Posterior vena cava (tissue), 2 donors: ENCODE measurements at places on chromosomes 6 and 20.

- DNase-seq = no peak
Observed at GRCh38 chr6:24460966-24461365, 28.4 kb downstream of the GPLD1 start.

DNA sequence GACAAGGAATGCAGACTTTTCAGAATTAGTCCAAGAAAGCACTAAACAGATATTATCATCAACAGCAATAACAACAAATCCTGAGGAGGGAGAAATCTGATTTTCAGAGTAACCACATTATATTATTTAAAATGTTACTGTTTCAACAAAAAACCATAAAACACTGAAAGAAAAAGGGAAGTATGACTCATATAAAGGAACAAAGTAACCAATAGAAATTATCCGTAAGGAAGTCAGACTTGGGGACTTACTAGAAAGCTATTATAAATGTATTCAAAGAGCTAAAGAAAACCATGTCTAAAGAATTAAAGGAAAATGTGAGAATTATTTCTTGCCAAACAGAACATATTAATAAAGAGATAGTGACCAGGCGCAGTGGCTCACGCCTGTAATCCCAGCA, 98.1 kb downstream of the MYLK4 start:
- DNase-seq = no peak

- DNase-seq = no peak
Observed at GRCh38 chr6:141874930-141875602, 257.7 kb upstream of the GJE1 start.

GRCh38 chr6:35230950-35231349, 17.2 kb downstream of the SCUBE3 start:
- DNase-seq = peak; percentile 89

DNA sequence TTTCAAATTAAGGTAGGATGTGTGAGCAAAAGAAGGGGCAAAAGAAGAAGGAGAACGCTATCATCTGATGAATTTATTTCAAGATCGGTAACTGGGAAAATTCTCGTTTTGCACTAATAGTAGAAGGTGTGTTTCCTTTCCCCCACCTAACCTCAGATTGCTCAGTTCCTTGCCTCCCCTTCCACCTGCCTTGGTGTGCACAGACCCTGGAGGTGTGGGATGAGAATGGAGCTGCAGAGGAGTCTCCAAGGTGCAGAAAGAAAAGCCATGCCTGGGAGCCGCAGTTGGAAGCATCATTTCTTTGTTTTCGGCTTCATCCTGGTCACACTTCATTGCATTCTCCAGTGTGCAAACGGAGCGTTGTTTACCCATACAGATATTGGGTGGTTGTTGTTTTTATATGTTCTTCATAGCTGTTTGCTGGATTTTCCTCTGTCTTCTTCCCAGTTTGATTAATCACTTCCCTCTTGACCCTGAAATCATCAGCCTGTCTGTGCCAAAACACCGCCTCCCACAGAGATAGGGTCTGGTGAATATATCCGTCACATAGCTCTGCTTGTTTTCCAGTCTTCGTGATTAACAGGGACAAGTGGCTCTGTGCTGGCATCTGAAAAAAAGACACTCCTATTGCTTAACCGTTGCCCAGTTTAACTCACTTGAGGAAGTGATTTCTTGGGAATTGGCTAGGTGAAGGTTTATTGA, 40.2 kb upstream of the NEDD9 start:
- no peak for DNase-seq

DNA sequence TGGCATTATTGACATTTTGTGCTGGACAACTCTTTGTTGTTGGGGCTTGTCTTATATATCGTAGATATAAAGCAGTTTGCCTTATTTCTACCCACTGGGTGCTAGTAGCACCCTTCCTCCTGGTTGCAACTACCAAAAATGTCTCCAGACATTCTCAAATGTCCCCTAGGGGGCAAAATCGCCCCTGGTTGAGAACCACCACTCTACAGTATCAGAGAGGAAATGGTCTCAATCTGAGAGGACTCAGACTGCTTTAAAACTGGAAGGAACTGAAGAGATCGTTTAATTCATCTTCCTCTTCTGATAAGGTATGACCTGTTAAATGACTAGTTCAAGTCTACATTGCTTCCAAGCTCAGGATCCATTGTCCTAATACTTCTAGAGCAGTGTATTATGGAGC, 14.9 kb downstream of the SH3BGRL2 start:
- no peak for DNase-seq

DNA sequence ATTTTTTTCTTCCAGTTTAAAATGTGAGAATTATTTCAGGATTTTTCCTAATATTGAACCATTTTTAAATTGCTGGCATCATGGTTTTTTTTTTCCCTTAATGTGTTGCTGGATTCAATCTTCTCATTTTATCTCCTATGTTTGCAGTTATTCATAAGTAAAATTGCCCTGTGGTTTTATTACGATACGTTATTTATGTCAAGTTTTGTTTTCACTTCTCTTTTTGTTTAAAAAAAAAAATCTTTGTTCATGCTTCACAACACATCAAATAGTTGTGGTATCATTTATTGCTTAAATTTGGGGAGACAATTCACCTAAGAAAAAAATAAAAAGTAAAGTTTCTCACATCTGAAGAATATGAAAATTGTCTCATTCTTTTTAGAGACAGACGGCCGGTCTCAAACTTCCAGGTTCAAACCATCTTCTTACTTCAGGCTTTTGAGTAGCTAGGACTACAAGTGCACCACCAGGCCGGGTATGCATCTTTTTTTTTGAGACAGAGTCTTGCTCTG, 239.3 kb upstream of the ID4 start:
- DNase-seq = no peak

DNA sequence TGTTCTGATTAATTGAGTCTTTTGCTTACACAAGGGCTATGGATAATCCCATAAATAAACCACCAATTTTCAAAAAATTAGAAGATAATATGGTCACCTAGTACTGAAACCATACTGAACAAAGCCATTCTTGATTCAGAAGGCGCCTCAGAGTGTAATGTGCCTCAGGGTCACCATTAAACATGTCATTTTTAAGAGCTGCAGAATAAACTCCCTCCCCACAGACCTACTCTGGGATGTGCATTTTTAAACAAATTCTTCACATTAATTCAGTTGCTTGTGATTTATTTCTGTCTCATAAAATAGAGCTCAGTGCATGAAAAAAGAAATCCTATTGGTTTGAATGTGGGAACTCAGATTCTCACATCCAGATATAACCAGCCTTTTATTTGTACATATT, 202.1 kb upstream of the HEY2 start:
- no peak for DNase-seq

DNA sequence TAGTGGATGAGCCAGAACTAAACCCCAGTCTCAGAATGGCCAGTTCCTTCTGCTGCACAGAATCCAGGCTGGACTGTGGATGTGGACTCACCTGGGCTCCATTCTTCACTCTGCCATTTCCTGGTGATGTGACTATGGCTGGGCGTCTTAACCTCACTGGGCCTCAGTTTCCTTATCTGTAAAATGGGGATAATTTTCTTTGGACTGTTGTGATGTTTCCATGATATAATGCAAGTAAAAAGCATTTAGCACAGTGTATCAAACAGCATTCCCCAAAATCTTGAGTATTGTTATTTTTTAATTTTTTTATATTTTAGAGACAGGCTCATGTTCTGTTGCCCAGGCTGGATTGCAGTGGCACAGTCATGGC, 5.9 kb upstream of the IP6K3 start:
- DNase-seq = no peak

- DNase-seq = no peak
Observed at GRCh38 chr6:79821859-79822258, 125.5 kb downstream of the ELOVL4 start.

DNA sequence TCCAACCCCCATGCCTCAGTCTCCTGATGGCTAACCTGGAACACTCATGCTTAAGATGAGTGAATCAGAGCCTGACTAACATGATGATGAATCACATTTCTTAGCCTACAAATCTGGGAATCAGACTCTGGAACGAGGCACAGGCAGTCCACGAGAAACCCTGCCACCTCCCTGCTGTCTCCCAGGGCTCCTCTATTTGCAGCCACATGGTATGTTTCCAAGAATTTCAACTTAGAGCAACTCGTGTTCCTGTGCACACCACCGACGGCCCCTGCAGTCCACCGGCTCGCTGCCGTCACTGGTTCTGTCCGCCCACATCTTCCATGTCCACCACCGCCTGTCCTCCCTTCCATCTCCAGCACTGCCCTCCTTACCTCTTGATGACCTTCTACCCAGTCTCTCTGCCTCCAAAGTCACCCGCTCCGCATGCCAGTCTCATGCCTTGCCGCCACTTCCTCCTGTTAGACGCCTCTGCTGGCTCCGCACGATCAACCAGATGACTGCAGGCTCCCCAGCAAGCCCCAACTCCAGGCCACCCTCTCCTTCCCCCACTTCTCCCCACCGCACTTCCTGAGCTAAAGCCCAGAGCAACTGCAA, 87.6 kb downstream of the AGPAT4 start:
- DNase-seq = no peak

DNA sequence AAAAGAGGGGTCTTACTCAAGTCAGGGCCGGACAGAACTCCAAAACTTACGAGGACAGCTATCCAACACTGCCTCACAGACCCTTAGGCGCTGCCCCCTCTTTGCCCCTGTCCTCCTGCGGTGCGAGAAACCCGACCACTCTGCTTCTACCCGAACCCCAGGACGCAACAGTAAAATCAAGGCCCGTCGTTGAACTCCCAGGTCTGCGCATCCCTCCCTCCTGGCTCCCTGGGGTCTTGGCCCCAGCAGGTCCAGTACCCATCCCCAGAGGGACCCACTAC, 6.4 kb downstream of the OLIG3 start:
- DNase-seq = no peak

DNA sequence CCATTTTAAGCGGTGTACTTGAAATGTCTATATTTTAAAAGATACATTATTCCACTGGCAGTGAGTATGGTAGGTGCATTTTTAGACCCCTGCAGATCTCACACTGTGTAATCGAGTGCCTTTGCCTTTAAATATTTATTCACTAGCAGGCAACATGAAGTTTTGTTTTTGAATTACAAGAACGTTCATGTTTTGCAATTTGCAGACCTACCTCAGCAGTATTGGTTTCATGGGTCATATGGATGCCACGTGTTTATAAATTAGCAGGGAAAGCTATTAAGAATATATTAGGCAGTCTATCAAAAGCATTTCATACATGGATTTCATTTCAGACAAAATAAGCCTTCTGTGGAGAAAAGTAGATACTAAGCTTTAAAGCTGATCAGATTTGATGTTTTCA, 7.2 kb downstream of the MAP3K4 start:
- no peak for DNase-seq

DNA sequence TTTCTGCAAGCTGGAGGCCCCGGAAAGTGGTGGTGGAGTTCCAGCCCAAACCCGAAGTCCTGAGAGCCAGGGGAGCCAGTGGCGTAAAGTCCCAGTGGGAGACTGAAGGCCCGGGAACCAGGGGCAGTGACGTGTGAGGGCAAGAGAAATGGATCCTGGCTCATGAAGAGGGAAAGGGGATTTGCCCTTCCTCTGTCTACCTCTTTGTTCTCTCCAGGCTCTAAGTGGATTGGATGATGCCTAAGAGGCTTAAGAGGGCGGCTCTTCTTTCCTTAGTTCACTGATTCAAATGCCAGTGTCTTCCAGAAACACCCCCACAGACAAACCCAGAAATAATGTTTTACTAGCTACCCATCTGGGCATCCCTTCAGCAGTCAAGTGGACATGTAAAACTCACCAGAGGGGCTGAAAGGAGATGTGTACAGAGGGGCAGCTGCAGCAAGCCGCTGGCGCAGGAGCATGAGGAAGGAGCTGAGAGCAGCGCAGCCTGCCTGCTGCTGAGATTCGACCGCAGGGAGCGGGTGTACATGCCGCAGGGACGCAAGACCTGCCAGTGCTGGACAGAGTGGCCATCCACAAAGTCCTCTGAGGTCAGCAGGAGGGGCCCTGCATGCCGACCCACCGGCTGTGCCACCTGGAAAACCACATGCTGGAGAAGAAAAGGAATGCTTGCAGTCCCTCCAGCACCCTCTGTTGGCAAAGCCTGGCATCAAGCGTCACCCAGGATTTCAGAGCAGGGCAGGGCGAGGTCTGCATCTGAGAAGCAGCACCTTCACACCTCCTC, 29.5 kb downstream of the CDYL start:
- DNase-seq = no peak

- DNase-seq = no peak
Observed at GRCh38 chr6:155472886-155473285, 17.2 kb upstream of the NOX3 start.

GRCh38 chr6:105800871-105801270, 285.3 kb upstream of the PRDM1 start:
- DNase-seq = no peak

DNA sequence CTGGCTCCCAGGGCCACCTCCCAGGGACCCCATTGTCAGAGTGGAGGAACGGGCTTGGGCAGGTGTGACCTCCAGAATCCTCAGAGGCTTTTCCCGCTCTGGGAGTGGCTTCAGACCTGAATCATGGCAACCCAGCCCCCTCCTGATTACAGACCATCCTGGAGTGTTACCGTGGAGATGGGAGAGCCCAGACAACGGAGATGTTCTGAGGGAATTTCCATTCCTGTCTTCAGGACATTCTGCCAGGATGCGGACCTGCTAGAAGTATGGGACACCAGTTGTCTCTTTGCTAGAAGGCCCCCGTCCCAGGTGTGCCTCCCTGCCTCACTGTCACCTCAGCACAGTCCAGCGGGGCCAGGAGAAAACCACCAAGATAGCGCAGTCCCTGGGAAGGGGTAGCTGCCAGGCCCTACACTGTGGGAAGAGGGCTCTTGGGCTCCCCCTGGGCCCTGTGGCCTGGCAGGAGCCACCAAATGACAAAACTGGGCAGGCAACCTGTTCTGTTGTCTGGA, 109.9 kb downstream of the PSMB1 start:
- peak; percentile 36 for DNase-seq

GRCh38 chr20:58993332-58994248, 12.5 kb downstream of the NELFCD start:
- peak; percentile 12 for DNase-seq

GRCh38 chr20:41615676-41616075, 2.5 kb downstream of the CHD6 start:
- DNase-seq = no peak

- no peak for DNase-seq
Observed at GRCh38 chr6:76275746-76276145, 203.3 kb upstream of the IMPG1 start.
